ENCODE measurements at places on chromosomes 4 and X.

DNA sequence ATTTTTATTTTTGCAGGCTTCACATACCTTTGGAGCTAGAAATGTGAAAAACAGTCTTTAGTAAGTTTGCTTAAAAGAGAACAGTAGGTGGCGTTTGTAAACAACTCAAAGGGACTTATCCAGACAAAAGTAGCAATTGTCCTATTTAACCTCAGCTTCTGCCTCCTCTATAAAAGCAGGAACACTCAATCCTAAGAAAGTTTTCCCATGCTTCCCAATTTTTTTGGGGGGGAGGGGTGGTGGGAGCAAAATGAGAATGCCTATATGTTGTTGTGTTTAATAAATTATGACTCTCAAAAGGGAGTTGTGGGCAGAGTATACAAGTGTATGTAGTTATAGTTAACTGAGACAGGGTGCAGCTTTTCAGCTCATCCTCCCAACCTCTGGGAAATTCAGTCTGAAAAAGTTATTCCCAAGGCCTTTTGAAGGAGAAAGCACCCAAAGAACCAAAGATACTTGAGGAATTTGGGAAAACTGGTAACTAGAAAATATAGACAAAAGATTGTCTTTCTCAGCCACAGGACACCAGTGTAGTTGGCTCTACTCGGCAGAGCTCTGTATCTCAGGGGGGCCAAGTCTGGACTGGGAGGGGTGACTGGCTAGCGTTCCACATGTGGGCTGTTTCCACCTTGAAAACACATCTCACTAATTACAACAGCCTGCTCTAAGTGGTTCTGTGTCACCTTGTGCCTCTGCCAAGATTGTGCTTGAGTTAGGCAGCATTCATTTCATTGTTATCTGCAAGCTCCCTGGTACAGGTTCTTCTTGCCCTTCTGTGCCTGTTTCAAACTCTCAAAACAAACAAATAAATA, 2.8 kb downstream of the SFRP2 start:
- DNase-seq: no peak

GRCh38 chr4:10173037-10173753, 56.6 kb upstream of the WDR1 start:
- no peak for DNase-seq

GRCh38 chrX:2610246-2611170, 80.6 kb upstream of the CD99 start:
- no peak for DNase-seq

- DNase-seq: no peak
Observed at GRCh38 chr4:186855111-186855510, 131.5 kb upstream of the FAT1 start.

- no peak for DNase-seq
Observed at GRCh38 chrX:34528081-34528480, 129.0 kb downstream of the TMEM47 start.

GRCh38 chrX:120350450-120351138, 11.3 kb upstream of the ATP1B4 start:
- DNase-seq: no peak

GRCh38 chr4:35539404-35540055, 704.8 kb downstream of the ARAP2 start:
- DNase-seq: no peak

DNA sequence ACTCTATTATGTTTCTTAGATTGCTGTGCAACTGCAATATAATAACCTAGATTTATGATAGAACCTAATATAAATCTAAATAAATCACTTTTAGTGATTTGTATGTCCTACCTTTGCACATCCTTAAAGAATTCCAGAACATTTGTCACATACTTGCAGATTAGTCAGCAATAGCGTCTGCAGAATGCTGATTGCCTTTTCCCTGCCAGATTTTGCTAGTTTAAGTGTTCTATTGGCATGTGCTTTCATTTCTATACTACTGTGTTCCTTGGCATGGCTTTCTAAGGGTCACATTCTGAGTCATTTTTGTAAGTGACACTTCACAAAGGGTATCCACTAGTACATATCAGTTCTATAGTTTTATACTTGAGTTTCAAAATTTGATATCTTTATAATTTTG, 303.1 kb upstream of the GIMD1 start:
- no peak for DNase-seq

DNA sequence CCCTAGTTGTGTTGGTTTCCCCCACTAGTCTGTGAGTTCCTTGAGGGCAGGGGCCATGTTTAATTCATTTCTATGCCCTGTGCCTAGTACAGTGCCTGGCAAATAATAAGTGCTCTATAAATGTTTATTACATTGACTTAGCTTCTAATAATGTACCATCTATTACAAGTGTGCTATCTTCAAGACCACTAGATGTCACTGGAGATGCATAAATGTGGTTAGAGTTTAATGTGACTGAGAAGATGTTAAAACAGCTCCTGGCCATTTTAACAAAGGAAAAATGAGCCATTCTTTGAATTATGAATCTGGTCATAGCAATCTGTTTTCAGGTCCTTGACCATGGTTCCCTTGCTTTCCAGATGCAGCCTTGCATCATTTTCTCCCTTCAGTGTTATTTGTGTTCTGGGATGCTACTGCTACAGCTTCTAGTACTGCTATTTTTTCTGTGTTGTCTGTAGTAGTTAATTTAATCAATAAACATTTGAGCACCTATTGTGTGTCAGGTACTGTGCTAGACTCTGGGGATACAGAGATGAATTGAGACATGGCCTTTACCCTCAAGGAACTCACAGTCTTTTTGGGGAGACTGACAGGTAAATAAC, 43.2 kb downstream of the SLC9A6 start:
- no peak for DNase-seq

- DNase-seq: no peak
Observed at GRCh38 chr4:149166365-149166764, 649.3 kb downstream of the IQCM start.

DNA sequence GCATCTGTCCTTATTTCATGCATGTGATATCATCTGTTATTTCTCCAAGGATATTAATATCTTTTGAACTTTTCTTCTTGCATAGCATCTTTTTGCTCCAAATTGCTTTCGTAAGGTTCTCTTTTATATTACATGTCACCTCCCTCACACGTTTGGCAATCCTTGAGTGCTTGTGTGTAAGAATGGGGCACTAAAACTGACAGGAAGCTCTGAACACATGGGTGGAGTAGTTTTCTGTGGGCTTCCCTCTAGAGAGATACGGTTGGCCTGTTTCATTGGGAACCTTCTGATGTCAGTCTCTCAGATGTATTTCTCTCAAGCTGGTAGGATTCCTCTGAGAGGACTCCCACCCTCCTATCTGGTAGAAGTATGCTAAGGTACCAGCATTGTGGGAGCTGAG, 223.0 kb downstream of the MID1 start:
- DNase-seq: no peak

DNA sequence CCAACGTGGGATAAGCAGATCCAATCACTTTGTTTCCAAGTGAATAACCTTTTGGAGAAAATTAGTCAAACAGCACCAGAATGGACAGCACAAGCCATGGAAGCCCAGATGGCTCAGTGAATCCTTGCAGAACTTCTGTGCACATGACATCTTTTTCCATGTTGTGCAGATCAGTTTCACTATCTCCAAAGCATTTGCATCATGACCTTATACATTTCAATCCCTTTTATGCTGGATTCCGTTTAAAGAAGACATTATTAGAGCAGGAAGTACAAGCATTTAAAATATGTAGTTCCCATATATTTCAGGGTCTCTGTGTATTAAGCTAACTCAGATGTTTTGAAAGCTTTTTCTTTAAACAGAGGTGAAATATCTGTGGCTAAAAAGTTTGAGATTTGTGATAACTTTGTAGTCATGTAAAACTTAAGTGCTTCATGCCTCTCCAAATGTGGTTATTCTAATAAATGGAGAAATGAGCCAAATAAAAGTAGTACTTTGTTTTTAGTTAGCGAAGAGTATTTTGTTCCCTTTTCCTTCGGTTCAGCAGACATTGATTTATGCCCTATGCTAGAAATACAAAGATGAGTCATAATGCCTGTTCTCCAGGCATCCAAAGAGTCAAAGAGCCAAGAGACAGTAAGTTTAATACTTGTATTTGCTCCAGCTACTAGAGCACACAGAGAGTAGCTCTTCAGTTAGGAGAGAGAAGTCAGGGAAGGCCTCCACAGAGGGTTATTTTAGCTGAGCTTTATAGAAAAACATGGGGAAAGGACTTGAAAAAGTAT, 39.0 kb downstream of the PLAC8 start:
- no peak for DNase-seq

GRCh38 chr4:146058531-146058930, 117.0 kb upstream of the LSM6 start:
- DNase-seq: no peak

GRCh38 chrX:12548746-12549145, 242.5 kb upstream of the PRPS2 start:
- DNase-seq: no peak

- DNase-seq: no peak
Observed at GRCh38 chr4:70948665-70949260, 44.7 kb upstream of the DCK start.

- DNase-seq: no peak
Observed at GRCh38 chrX:30572678-30573077, 4.9 kb downstream of the TASL start.

DNA sequence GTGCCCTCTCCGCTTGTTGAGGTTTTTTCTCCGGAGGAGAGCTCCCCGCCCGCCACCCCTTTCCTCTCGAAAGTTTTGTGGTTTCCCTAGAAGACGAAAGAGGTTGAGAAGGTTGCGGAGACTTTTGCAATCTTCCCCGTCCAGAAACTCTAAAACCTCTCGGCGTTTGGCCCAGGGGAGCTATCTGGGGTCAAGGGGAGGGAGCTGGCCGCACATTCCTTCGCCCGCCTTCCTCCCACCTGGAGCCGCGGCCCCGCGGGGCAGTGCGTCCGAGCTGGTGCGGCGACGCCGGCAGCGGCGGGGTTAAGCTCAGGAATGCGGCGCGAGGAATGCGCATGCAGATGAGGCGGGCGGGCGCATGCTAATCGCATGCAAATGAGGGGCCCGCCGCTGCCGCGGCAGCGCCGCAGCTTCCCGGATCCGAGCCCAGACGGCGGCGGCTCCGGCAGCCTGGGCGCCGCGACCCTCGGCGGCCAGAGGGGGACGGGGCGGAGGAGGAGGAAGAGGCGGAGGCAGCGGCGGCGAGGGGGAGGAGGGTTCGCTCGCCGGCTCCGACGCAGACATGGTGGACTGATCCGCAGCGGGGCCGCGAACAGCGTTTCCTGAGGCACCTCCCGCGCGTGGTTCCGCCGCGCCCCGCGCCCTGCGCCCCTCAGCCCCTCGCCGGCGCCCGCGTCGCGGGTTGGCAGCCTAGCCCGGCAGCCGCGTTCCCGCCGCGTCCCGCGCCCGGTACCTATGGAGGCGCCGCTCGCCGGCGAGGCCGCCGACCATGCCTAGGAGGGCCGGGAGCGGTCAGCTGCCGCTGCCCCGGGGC, at the start of gene WWC2:
Gene WWC2, plus strand, starts transcription at position 535 of the 814 bp plus-strand sequence. Its CDS starts 235 bp downstream, at position 770.
- peak; percentile 84 for DNase-seq

DNA sequence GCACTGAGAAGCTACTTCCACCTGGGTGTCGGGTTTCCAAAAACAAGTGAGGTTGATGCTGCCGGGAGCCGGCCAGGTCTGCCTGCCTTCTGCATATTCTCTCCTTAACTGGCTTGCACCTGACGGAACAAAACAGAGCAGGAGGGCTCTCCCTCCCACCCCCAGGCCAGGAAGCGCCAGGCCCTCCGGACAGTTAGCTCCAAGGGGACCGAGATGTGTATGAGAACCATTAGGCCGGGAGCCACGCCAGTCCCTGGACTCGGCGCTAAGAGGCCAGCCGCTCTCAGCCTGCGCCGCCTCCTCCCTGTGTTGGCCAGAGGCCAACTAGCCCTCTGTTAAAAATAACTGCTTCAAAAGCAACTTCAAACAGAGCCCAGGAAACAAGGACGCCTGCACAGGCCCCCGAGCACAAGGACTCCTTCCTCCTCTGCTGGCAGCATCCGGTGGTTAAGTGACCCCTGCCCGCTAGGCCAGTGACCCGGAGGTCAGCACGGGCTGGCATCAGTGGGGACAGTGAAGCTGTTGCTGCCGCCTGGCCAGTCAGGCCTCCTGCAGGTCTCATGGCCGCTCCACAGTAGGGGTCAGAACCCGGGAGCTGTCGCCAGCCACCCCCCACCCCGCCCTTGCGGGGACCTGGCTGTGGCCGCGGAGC, 107.9 kb downstream of the ABLIM2 start:
- no peak for DNase-seq

- no peak for DNase-seq
Observed at GRCh38 chr4:61195101-61195500, 5.0 kb upstream of the ADGRL3 start.

GRCh38 chr4:125444166-125444565, 129.4 kb downstream of the FAT4 start:
- no peak for DNase-seq

DNA sequence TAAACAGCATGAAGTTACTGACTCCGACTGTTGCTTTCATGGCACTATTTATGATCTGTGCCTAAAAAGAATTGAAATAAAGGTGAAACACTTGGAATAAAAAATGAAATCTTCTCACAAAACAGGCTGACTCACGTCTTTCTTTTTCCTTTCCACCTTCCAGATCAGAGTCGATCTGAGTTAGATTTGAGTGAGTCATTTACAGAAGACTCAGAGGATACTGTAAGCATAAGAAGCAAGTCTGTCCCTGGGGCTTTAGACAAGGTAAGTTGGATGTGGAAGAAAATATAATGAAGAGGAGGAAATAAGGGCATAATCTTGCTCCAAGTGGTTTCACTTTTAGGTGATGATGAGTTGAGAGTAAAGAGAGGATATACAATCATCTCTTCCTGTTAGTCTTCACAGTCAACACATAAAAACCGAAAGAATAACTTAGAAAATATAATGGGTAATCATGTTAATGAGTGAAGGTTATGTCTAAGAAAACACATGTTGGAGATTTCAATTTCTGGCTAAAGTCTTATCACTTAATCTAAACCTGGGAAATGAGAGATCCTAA, 89.7 kb downstream of the SYTL5 start:
- DNase-seq: no peak

DNA sequence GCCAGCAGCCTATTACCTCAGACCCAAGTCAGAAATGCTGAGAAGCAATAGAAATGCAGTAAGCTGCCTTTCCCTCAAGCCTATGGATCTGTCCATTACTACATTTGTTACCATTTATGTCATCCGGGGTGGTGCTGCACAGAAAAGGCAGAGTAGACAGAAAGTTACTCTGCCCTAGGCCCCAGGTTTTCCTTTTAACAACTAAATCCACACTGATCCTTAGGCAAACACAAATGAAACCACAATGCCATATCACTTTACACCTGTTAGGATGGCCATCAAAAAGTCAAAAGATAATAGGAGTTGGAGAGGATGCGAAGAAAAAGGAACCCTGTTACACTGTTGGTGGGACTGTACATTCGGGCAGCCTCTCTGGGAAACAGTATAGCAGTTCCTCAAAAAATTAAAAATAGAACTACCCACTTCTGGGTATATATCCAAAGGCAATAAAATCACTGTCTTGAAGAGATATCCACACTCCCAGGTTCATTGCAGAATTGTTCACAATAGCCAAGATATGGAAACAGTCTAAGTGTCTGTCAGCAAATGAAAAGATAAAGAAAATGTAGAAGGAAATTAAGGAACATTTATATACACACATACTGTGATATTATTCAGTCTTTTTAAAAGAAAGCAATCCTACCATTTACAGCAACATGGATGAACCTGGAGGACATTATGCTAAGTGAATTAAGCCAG, 186.3 kb downstream of the NWD2 start:
- DNase-seq: no peak

GRCh38 chr4:126012691-126013290, 698.0 kb downstream of the FAT4 start:
- DNase-seq: no peak
